ENCODE measurements at places on chromosomes 3 and 15.

GRCh38 chr3:51568996-51569395 lies 30.5 kb downstream of the RAD54L2 start:
- DNase-seq = no peak

DNA sequence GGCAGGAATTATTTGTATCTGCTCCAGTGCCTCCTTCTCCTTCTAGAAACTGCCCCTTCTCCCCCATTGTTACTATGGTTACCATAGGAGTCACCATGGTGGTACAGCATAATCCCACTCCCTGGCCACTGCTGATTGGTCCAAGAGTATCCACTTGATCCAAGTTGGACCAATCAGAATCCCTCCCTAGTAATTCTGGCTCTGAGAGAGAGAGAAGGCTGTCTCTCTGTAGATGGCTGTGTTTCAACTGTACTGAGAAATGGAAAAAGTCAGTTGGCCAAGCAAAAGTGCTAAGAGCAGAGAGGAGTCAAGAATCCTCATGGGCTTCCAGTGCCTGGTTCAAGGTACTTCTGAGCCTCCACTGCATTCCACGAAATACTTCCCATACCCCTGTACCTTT lies 120.6 kb upstream of the SPATA12 start:
- DNase-seq = no peak

- no peak for DNase-seq
Observed at GRCh38 chr3:116020495-116020894, 397.2 kb downstream of the GAP43 start.

- no peak for DNase-seq
Observed at GRCh38 chr15:40046721-40047414, 7.9 kb upstream of the SRP14 start.

- no peak for DNase-seq
Observed at GRCh38 chr3:19811689-19812088, 122.3 kb downstream of the EFHB start.

GRCh38 chr15:26888761-26889160 lies 21.9 kb downstream of the GABRA5 start:
- DNase-seq = no peak

- no peak for DNase-seq
Observed at GRCh38 chr15:51085764-51086163, 8.9 kb downstream of the TNFAIP8L3 start.

Measured in effector CD4-positive, alpha-beta T cell (primary cell).